ENCODE measurements at places on chromosomes 13 and 19.
A peak's percentile ranks its signal among the peaks of the same experiment; 100 is the strongest.

GRCh38 chr13:35617420-35617819, 140.9 kb upstream of the MAB21L1 start:
- DNase-seq = no peak

DNA sequence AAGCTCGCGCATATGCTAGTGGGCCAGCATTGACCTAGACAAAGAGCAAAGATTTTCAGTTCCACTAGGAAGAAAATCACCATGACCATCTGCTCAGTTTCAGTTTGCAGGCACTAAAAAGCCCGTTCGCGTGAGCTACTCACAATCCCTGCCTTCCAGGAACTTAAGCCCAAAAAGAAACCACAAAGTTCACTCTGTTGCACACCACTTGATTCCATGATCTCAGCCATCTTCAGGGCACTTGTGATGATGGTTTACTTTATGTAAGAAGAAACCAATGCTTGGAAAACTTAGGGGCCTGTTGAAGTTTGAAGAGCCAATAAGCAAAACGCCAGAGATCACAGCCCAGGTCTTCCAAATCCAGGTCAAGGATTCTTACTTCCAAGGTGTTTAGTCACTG, 45.0 kb upstream of the SLC15A1 start:
- DNase-seq = no peak

- DNase-seq = no peak
Measured at GRCh38 chr13:74406420-74406819, 272.2 kb upstream of the KLF12 start.

DNA sequence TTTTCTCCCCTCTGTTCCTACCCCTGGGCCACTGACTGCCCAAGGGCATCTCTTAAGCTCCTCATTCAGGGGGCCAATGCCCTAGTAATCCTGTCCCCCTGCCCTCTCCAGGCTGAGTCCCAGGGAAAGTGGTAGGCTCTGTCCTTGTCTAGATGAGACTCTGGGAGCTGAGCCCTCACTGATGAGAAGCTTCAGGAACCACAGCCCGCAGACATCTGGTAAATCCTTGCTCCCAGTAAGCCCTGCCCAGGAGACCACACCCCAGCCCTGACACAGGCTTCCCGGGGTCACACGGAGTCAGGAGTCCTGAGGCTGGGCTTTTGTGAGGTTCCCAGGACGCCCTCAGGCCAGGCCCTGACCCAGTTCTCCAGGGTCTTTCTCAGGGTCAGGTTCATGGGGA, 1.9 kb downstream of the CEACAM4 start:
- DNase-seq = no peak

GRCh38 chr13:84297251-84297650, 415.0 kb upstream of the SLITRK1 start:
- no peak for DNase-seq

DNA sequence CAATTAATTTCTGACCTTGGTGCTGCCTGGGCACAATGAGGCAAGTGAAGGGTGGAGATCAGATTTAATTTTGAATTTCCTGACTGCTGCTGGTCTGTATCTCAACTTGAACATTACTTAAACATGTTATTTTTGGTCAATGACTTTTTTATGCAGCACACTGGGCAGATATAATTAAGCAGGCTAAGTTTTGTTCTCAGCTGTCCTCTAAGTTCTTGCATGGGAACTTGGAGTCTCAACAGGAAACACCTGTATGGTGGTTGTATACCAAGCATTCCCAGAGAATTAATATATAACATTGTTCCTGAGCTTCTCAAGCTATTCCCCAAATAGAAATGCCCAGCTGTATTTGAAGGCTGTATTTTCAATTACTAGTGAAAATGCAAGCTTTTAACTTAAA, 113.5 kb upstream of the EDNRB start:
- no peak for DNase-seq

DNA sequence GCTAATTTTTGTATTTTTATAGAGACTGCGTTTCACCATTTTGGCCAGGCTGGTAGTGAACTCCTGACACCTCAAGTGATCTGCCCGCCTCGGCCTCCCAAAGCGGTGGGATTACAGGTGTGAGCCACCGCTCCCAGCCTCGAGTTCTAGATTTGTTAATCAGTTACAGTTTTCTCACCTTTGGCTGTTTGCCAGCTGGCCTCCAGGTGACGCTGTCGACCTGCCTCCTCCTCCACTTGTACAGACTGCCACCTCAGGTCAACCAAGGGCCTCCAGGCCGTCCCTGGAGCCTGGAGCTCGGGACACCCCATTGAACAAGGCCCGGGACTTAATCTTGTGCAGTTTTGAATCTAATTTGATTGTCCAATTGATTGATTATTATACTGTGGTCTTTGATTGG, 45.5 kb downstream of the IER2 start:
- DNase-seq = no peak

DNA sequence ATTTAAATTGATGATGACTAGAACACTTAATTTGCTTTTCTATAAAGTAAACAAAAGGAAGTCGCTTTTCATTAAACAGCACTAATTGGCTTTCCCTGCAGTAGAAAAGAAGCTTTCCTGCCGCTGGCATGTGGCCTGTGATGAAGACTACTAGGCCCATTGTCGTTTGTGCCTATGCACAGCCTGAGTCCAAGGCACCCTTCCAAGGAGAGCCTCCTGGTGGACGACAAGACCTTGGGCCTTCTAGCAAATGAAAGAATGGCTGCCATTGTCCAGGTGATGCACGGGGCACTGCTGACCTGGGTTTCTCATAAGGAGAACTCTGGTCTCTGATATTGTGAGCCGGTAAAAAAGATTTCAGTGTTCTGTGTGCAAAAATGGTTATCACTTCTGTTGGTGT, 233.0 kb downstream of the COL4A1 start:
- no peak for DNase-seq

- DNase-seq = no peak
Measured at GRCh38 chr19:35170359-35171061, 16.0 kb downstream of the FXYD5 start.

- no peak for DNase-seq
Measured at GRCh38 chr13:86006317-86006716, 207.1 kb upstream of the SLITRK6 start.

GRCh38 chr13:43953370-43953769, 73.7 kb downstream of the LACC1 start:
- DNase-seq = no peak

- DNase-seq = no peak
Measured at GRCh38 chr13:100508455-100508854, 80.1 kb downstream of the GGACT start.

DNA sequence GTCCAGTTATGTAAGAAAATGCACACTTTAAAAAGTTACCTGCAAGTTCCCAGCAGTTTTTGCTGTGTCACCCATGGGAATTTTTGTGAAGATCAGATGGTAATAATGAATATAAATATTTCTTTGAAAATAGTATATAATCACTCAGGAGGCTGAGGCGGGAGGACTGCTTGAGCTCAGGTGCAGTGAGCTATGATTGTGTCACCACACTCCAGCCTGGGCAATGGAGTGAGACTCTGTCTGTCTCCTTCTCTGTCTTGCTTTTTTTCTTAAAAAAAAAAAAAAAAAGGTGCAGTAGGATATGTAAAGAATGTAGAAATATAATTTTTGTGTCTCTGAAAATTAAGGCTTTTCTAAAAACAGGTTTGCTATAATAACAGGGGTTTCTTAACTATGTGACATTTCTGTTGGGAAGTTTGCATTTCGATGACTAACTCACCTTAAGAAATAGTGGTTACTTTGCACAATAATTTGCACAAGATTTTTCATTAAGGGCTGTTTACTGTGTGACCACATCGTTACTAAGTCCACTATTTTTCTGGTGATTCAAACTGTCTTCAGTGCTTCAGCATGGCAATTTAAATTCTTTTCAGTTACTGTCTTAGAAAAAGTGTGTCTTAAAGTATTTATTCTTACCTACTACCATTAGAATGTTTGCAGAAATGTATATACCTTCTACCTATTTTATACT, 37.3 kb downstream of the DNAJC3 start:
- DNase-seq = no peak

GRCh38 chr13:85544756-85545155, 254.5 kb downstream of the SLITRK6 start:
- DNase-seq = no peak

DNA sequence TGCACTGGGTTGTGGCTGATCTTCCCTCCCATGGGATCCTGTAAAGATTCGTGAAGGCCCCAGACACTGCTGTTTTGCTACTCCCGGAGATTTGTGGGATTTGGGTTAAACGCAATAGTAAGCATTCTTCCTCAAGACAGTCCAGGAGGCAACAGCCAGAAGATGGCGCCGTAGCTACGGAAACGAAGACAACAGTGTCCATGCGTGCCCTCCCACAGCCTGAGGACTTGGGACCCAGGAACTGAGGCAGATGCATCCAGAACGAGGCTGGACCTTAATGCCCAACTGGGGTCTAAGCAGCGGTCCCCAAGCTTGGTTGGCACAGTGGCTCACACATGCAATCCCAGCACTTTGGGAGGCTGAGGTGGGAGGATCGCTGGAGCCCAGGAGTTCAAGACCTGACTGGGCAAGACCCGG, 57.6 kb upstream of the ZNF507 start:
- no peak for DNase-seq

- DNase-seq = peak; percentile 68
Measured at GRCh38 chr19:58558066-58558622, at the start of gene UBE2M. UBE2M (minus strand) TSS chr19:58558611; CDS start chr19:58558381, 230 bp downstream.

DNA sequence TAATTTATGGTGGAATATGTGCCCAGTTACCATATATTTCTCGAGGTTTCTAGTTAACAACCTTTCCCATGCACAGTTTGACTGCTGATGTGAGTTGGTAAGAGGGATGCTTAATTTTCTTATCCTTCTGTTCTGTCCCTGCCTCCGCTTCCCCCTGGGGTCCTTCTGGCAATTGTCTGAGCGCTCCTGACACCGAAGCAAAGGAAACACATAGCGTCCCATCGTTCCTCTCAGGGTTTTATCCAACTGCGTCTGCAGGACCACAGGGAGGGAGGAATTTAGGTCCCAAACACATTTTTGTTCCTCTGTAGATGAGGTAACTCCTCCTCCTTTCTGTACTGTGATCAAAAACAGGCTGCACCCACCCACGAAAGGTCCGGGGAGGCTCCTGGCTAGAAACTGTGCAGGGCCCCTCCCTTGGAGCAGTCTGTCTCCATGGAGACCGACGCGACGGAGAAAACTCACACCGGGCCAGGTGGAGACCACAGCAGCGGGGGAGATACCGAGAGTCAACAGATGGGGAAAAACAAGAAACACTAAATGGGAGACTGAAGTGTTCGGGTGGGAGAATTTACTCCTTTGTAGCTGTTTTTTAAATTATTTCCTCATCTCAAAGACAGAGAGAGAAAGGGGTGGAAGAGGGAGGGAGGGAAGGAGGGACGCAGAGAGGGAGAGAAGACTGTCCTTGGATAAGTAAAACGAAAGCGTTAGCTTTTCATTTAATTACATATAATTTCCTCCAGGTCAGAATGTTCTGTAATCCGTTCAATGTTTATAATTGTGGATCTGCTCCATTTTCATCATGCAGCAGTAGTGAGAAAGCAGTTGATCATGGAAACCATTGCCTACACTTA, 191.8 kb upstream of the NBEA start:
- DNase-seq = no peak

DNA sequence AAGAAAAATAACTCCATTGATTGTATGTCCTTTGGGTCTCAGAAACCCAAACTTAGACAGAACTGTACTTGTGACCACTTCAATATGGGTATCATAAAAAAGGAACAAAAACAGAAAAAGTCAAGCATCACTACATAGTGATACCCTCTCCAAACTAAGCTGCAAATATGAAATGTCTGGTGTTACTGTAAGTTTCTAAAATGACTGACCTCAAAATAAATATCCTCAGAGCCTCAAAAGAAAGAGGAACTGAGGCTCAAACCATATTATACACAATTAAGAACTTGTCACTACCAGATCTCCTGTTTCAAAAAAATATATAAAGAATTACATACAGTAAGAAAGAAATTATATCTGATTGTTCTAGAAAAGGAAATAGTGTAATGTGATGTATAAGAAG, 787.9 kb upstream of the KLHL1 start:
- DNase-seq = no peak

GRCh38 chr13:113589251-113589960, 4.9 kb downstream of the TFDP1 start:
- no peak for DNase-seq

GRCh38 chr19:52993342-52994178, 20.2 kb upstream of the ERVV-1 start:
- peak; percentile 85 for DNase-seq

DNA sequence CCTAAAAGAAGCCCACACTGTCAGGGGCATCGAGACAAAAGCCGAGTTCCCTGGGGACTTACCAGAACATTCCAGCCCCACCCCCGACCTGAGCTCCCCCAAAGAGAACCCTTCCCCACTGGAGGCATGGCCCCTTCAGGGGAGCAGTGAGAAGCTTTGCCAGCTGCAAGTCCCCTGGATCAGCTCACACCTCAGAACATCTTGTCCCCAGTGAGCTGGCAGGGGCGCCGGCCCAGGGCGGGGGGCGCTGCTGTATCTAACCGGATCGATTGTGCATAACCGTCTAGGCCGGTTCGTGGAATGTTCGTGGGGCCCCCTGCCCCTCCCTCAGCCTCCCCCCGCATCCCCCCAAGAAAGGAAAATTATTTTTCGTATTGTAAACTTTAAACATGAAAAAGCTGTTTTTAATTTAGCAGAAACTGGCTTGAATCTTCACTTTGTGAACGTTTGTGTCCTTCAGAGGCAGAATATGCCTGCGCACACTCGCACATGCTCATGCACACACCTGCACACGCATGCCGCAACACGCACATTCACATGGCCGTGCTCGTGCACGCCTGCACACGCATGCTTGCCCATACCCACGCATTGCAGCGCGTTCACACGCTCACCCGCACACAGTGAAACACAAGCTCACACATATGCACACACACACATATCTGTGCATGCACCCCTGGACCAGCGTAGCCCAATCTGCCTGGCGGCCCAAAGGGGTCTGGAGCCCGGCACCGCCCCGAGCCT, 12.0 kb upstream of the CRTC1 start:
- no peak for DNase-seq

DNA sequence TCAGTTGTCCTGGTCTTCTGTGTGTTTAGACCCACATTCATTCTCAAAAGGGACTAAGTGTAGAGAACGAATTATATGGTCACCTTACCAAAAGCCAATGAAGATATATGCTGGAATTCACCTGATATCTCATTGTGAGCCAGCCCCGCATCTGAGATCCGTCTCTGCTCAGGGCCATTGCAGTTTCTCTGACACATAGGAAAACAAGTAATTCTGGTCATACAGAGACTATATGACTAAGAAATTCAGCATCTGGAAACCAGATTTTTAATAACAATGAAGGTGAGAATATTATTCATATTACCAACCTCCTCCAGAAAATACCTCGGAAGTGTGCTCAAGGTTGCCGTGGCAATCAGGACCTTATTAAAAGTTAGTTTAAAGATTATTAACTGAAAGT, 278.6 kb upstream of the EDNRB start:
- no peak for DNase-seq

GRCh38 chr19:29367791-29368222, 154.9 kb upstream of the UQCRFS1 start:
- no peak for DNase-seq
